ENCODE measurements at places on chromosomes 1 and 21.

DNA sequence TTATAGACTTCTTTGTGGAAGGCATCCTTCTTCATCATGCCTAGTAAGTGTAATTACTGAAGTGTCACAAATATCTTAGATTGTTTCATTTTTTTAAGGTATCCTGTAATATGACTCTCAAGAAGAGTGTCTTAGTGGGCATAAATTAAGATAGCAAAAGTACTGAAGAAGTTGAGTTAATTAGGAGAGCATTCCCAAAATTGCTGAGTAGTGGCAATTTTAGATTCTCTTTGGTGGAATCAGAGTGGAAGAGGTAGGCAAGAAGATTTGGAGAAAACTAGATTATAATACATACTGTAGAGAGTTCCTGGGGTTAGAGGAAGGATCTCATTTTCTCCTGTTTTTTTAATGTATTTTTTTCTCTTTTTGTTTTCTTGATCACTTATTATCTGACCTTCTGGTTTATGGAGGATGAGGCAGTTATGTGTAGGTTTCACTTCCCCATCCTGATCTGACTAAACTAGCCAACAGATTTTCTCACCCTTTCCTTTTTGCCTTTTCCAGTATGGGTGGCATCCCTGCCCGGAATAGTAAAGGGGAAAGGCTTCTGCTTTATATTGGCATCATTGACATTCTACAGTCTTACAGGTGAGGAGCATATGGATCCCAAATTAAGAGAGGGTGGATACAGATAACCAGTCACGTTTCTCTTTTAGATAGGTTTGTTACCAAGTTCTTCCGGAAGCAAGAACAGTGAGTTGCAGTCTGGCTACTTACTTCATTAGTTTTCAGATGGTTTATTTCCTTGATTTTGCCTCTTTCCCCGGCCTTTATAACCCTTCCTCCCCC lies 16.7 kb upstream of the PSMD4 start:
- DNase-seq, result no peak

DNA sequence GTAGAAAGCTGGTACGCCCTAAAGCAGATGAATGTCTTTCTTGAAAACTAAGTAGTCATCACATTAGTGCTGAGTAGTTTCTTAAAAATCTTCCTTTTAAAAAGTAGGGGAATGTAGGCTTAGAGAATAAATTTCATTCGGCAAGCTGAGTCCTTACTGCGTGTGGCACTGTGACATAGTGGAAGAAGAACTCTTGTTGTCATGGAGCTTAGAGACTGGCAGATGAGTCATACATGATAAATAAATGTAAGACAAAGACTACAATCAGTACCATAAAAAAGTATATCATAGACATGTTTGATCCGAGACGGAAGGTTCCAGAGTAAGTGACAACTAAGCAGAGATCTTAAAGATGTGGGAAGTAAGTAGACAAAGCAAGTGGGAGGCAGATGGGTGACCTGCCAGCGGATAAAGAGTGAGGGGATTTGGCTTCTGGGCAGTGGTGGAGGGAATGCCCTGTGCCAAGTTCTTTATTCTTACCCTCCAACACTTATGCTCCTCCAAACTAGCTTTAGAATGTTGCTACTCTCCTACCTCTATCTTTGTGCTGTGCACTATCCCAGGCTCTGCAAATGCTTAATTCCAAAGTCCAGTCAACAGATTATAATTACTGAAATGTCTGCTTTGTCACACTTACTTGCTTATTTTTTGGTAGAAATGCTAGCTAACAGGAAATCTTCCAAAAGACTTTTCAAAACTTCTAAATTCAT lies 608.5 kb upstream of the USP24 start:
- peak; percentile 20 for DNase-seq

- no peak for DNase-seq
These were observed 4.2 kb upstream of the BSDC1 start for GRCh38 chr1:32398401-32398800.

DNA sequence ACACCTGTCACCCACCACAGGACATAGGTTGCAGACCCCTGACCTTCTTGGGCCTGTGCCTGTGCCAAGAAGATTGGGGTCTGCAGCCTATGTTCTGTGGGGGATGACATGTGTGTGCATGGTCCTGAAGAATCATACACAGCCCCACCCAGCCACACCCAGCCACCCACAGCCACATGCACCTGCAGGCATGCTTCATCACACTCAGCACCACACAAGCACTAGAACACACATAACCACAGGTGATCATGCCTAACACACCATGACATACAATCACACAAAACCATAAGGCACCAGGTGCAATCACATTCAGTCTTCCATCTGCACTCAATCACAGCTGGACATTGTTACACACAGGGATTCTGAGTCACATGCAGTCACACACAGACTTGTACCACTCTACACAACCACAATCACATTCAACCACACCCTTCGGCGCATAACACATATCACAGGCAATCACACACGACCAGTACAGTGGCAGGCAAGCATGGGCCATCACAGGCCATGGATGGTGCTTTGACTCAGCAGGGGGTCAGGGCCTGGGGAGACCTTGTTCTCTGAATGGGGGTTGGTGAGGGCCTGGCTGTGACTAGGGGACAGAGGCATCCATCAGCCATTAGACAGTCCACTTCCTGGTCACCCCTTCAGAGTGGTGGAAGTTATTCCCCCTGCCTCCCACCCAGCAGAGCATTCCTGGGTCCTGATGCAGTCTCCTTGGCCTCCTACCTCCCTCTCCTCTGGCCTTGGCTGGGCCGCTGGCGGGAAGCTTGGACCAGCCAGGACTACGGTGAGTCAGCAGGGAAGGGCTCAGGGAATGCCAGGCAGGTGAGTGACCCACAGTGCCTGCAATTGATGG lies 44.3 kb upstream of the EPS8L3 start:
- DNase-seq, result no peak

- no peak for DNase-seq
These were observed 89.4 kb downstream of the TBX15 start for GRCh38 chr1:118898712-118899111.

- DNase-seq, result no peak
These were observed 59.8 kb upstream of the KCNK2 start for GRCh38 chr1:215022741-215023141.

DNA sequence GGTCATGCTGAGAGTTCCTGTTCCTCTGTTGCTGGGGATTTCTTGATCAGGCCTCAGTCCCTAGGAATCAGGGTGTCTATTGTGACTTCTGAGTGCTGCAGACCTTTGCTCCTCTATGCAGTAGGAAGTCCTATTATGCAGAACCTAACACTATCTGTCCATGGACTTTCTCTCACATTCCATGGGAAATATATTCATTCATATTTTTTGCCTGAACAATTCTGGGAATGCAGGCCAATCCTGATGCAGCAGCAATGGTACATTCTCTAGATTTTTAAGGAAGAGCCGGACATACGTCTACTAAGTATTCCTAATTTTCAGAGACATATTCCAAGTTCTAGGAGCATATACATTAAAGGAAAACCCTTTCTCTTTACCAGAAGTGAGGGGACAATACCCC lies 61.1 kb upstream of the C1orf87 start:
- no peak for DNase-seq

GRCh38 chr1:227893949-227894721 lies 53.6 kb downstream of the WNT9A start:
- no peak for DNase-seq

GRCh38 chr21:27425172-27425571 lies 458.3 kb upstream of the ADAMTS5 start:
- no peak for DNase-seq
